ENCODE measurements at places on chromosomes 3 and 15.

- no peak for DNase-seq
Measured at GRCh38 chr3:72659596-72659995, 188.6 kb downstream of the SHQ1 start.

GRCh38 chr3:128480278-128480677 is 12.7 kb downstream of the GATA2 start:
- no peak for DNase-seq

- no peak for DNase-seq
Measured at GRCh38 chr15:54149115-54149531, 170.9 kb downstream of the UNC13C start.

DNA sequence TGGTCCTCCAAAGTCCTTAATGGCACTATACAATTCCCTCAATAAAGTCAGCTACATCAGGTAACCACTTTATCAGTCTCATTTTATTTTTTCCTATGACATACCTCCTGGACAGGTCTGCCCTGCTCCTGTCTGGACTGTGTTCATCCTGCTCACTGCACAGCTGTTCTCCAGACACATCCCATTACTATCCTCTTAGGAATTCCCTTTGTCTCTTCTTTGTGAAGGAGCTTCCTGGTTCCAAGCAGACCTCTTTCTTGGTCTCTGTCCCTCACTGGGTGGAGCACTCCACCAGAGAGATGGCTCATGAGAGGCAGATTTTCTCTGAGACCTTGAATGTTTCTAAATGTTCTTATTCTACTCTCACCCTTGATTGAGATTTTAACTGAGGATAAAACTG is 60.1 kb downstream of the KY start:
- DNase-seq, result no peak

- DNase-seq, result no peak
Measured at GRCh38 chr3:190860521-190860920, 2.0 kb downstream of the GMNC start.

DNA sequence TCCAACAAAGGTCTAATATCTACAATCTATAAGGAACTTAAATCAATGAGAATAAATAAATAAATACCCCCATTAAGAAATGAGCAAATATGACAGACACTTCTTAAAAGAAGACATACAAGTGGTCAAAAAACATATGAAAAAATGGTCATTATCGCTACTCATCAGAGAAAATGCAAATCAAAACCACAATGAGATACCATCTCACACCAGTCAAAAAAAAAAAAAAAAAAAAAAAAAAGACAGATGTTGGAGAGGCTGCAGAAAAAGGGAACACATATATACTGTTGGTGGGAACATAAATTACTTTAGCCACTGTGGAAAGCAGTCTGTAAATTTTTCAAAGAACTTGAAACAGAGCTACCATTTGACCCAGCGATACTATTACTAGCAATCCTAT is 31.6 kb upstream of the OR5H6 start:
- no peak for DNase-seq

- DNase-seq, result peak; percentile 95
Measured at GRCh38 chr3:4983739-4984510, 4.7 kb downstream of the BHLHE40 start.

DNA sequence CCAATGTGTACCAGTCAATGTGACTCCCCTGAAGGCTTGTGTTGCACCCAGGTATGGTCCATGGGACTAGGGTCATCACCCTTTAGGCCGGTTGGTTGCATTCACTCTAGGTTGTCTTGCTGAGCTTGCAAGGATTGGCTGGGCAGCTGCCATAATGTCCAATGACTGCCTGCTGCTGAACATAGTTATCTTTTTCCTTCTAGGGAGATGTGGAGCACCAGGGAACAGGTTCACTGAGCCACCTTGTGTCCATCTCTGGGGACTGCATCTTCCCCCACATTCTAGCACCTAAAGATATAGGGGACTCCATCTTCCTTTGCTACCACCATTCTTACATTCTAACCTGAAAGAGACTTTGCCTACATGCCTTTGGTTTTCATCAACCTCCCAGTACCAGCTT is 580.4 kb upstream of the TBL1XR1 start:
- peak; percentile 49 for DNase-seq

GRCh38 chr15:61146931-61147230 is 82.2 kb downstream of the RORA start:
- no peak for DNase-seq

GRCh38 chr3:151085889-151086483 is 522 bp downstream of the MED12L start:
- DNase-seq, result no peak

DNA sequence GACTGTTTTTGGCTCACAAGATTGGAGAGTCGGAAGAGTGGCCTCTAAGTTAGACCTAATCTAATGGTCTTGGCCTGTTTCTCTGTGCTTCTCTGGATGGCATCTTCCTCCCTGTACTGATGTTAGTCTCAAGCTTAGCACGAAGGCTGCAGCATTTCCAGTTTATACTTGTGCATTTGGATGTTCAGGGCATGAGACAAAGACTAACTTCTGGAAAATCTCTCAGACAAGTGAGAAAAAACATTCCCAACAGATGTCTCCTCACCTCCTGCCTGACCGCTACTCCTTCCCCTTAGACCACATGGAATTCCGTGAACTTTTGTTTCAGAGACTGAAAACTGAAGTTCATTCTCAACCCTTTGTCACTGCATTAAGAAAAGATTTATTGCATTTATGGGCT is 410.8 kb upstream of the MCTP2 start:
- DNase-seq, result no peak

DNA sequence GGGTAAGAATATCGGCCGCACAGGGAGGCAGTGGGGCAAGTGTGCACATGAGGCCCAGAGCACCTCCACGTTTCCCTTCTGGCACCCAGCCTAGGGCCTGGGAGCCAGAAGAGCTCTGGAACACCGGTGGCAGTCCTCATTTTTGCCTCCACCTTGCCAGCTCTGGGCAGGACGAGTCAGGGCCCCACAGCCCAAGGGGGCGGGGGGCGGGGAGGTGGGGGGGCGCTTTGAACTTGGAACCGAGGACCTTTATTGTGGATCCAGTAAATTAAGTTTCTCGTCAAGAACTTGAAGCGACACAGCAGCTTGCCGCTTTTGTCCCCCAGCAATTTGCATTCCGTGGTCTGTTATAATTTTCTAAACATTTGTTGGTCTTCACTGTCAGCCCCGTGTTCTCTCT is 66.8 kb downstream of the SLC6A11 start:
- DNase-seq, result no peak

DNA sequence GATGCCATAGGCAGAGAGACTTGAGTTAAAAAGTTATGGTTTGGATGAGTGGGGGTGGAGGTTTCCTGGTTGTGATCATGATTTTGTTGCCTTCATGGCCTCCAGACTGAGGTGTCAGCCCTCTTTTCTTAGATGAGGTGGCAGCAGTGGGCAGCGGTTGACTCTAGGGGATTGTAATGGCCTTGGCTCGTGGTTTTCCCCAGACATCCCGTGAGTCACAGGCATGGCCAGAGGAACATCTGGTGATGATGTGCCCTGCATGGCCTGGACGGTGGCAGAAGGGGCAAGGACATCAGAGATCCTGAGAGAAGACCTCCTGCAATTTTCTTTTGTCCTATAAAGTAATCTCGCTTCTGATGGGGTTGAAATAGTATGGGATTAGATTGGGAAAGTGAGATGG is 12.4 kb downstream of the RETNLB start:
- DNase-seq, result no peak

- DNase-seq, result no peak
Measured at GRCh38 chr3:99928771-99929744, 111.4 kb downstream of the CMSS1 start.

DNA sequence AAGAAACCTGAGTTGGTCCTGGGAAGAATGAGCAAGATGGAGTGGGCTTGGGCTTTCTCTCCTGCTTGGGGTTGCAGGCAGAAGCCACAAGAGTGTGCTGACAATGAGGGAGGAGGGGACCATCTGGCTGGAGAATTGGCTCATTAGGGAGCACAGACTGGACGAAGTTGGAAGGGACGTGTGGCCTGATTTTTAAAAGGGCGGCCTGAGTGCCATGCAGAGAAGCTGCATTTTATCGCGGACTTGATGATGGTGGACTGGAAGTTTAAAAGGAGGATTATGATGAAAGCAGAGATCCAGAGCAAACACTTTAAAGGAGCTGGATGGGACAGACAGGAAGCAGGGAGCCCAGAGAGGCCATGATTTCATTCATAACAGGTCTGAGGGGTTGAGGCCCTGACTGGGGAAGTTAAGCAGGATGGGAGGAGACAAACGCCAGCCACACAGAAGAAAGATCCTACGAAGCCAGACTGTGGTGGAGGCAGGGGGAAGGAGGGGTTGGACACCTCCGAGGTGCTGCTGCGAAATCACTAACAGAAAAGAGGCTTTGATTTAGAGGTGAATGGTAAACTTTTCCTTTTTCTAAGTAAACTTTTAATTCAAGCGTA is 23.6 kb downstream of the TLNRD1 start:
- no peak for DNase-seq

DNA sequence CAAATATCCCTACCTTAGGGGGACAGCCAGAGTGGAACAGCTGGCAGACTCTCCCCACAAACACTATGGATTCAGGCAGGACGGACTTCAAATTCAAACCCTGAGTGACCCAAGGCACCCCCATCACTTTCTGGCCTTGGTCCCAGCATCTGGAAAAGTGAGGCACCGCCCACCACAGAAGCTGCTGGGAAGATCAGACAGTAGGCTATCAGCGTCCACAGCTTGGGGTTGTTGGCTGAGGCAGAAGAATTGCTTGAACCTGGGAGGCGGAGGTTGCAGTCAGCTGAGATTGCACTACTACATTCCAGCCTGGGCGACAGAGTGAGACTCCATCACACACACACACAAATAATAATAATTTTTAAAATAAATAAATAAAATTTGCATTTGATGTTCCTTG is 8.5 kb downstream of the PFKFB4 start:
- no peak for DNase-seq

GRCh38 chr15:96818861-96819260 is 488.4 kb downstream of the NR2F2 start:
- no peak for DNase-seq

- DNase-seq, result no peak
Measured at GRCh38 chr3:36558961-36559360, 178.7 kb downstream of the STAC start.

DNA sequence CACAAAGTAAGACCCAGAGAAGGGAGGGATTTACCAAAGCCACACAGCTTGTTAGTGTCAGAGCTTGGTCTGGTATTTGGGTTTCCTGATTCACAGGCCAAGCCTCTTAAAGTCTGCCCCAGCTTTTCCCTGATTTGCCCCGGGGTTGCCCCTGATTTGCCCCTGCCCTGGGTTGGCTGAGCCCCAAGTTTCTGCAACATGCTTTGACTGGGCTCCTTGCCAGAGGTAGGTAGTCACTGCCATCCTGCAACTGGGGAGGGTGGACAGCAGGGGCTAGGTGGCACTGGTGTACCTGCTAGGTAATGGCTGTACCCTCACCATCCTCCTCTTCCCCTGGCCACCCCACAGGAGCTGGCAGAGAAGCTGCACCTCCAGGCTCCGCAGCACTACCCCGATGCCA is 2.5 kb downstream of the MPI start:
- no peak for DNase-seq

DNA sequence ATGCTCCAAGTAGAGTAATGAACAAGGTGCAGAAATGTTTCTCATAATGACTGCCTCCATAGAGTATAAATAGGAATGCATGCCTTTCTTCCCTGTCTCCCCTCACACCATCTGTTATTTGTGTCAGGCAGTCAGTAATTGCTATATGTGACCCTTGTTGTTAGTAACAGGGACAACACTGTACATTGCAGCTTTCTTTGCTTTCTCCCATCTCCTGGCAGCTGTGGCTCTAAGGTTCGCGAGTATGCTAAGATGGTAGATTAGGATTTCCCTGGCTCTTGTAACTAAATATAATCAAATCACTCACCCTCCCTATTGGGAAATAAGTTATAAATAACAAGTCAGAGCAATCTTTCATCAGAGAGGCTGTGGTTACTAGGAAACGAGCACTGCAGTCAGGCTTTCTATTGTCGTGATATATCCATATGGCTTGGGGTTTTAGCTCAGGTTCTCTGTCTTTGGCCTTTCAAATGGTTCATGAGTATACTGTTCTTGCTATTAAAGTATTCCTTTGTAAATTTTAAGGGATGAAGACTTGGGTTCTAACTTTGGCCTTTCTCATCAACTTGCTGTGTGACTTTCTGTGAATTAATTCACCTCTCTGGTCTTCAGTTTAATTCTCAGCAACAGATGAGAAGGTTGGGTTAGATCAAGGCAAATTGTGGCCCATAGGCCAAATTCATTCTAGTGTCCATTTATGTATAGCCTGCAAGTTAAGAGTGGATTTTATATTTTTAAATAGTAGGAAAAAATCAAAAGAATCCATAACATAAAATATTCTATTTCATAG is 8.1 kb upstream of the MINDY4B start:
- no peak for DNase-seq

- DNase-seq, result no peak
Measured at GRCh38 chr3:30871720-30872119, 22.7 kb downstream of the GADL1 start.

DNA sequence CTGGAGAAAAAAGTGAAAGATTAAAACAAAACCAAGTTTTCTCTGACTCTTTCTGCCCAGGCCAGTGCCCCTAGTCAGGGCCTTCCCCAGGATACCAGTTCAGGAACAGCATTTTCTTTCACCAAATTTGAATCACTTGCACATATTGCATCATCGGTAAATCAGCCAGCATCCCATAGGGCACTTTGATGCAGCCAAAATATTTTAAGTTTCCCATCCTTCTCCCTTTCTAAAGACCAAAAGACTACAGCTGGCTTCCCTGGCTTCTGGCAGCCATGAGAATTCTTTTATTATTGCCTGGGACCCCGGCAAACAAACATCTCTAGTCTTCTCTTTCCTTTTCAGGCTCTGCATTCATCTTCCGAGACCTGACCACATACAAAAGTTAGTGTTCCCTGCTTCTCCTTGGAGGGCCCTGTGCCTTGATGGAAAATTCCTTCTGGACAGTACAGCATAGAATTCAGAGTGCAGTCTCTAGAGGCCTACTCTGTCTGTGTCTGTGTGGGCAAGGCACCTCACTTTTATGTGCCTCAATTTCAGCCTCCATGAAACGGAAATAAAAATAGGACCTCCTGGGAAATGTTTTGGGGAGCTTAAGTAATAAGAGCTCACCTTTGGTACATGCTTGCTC is 348.0 kb downstream of the VPS13C start:
- no peak for DNase-seq

GRCh38 chr3:116492379-116492778 is 47.1 kb upstream of the LSAMP start:
- DNase-seq, result no peak

DNA sequence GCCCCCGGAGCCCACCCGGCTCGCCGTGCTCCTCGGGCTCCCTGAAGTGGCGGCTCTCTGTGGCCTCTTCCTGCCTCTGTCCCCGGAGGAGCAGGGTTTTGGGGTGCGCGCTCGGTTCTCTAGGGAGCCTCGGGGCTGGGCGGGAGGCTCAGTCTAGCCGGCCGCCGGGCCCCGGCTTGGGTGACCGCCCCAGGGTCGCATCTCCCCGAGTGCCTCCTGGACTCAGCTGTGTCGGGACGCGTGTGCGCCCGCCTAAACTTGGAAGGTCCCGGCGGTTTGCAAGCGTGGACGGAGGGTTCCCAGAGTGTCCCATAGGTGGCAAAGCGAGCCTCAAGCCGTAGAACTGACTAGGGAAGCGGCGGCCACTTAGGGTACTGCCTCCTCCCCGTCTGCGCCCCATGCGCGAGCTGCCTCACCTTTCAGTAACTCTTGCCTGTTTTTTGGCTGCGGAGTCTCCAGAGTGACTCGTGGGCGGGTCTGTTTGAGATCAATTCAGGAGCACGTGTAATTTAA is 601 bp downstream of the ACTL6A start:
- peak; percentile 70 for DNase-seq

GRCh38 chr3:61938878-61939549 is 377.6 kb downstream of the PTPRG start:
- no peak for DNase-seq

Data from fibroblast of villous mesenchyme (primary cell).